ENCODE measurements at places on chromosomes 16 and 17.

- no peak for DNase-seq
These were observed 21.7 kb upstream of the SMURF2 start for GRCh38 chr17:64683796-64684195.

DNA sequence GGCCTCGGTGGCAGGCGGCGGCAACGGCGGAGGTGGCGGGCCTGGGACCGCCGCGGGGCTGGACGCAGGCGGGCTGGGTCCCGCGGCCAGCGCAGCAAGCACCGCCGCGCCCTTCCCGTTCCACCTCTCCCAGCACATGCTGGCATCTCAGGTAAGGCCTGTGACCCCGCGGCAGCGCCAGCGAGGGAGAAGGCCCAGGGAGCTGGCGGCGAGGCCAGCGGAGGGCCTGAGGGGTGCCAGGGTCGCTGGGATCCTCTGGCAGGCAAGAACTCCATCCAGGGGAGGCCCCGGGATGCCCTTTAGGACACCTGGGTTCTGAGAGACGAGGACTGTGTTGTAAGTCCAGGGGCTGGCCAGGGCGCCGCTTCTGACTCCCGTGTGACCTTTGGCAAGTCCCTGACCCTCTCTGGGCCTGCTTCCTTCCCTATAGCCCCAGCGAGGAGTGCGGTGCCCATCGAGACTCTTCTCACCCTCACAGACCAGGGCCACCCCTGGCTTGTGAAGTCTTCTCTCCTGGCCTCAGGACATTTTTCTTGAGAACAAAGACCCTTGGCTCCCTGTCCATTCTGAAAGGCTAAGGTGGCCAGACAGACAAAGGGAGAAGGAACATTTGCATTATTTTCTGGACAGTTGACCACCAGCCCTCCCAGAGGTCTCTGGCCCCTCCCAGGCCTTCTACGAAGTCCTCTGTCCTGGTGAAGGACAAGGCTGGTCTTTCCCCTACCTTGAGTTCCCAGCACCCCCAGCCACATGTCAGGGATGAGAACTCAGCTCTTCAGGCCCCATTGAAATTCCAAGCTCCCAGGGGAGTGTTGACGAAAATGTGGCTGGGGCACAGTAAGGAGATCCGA lies 6.3 kb downstream of the TBX2 start:
- no peak for DNase-seq

DNA sequence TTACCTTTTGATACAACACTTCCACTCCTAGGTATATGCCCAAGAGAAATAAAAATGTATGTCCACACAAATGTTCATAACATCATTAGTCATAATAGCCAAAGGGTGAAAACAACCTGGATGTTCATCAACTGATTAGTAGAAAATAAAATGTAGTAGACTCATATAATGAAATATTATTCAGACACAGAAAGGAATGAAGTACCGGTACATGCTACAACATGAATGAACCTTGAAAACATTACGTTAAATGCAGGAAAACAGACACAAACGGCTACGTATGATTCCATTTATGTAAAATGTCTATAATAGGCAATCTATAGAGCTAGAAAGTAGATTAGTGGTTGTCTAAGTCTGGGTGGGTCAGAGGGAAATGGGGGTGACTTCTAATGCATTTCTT lies 358.5 kb downstream of the CA10 start:
- DNase-seq = no peak

GRCh38 chr16:30113031-30113710 lies at the start of gene GDPD3:
Gene GDPD3, minus strand, starts transcription at chr16:30113537. Its CDS starts 59 bp downstream, at chr16:30113478.
- DNase-seq = no peak

GRCh38 chr16:80323808-80324195 lies 217.0 kb upstream of the DYNLRB2 start:
- DNase-seq = no peak

GRCh38 chr17:46942441-46943217 lies 19.7 kb downstream of the GOSR2 start:
- DNase-seq = peak; percentile 30

- DNase-seq = peak; percentile 90
These were observed 28.7 kb upstream of the FASN start for GRCh38 chr17:82126556-82127314.

Measured in activated CD8-positive, alpha-beta memory T cell treated with anti-CD3 and anti-CD28 coated beads for 1 hour (primary cell).